ENCODE measurements at places on chromosomes 1 and 21. TPM values are rescaled to one million over a fixed set of nuclear protein-coding genes. Genes with fewer than 3 reads are reported as not detected.

GRCh38 chr1:156492013-156492590 lies 8.5 kb downstream of the MEF2D start:
- no peak for DNase-seq

DNA sequence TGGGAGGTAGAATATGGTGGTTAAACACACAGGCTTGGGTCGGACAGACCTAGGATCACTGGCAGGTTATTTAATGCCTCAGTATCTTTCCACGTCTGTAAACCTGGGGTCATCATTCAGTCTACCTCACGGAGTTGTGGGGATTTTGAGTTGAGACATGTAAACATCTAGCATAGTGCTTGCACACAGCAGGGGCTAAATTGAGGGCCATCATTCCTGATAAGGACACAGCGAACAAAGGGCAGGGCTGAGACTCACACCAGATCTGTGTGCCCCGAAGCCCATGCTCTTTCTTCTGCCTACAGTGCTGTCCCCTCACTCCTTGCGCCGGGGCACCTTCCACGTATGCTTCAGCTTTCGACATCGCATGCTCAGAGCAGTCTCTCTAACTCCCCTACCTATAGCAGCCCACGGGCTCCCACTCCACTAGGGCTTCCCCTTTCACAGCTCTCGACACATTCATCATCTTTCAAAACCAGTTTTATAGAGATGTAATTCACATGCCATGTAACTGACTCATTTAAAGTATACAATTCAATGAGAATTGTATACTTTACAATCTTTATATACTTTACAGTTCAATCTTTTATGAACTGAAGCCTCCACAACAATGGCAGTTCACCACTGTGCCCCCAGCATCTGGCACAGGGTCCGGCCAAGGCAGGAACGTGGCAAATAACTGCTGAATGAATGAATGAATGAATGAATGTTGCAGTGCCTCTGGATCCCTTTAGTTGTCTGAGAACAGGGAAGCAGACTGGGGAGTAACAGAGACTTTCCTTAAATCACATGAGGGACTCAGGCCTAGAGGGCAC lies 48.0 kb downstream of the GPR161 start:
- no peak for DNase-seq

- no peak for DNase-seq
Observed at GRCh38 chr1:59699227-59699847, 115.4 kb upstream of the HOOK1 start.

- DNase-seq = no peak
Observed at GRCh38 chr1:153818876-153819275, 43.7 kb downstream of the SLC27A3 start.

- no peak for DNase-seq
Observed at GRCh38 chr1:230501242-230501641, 75.1 kb upstream of the PGBD5 start.

DNA sequence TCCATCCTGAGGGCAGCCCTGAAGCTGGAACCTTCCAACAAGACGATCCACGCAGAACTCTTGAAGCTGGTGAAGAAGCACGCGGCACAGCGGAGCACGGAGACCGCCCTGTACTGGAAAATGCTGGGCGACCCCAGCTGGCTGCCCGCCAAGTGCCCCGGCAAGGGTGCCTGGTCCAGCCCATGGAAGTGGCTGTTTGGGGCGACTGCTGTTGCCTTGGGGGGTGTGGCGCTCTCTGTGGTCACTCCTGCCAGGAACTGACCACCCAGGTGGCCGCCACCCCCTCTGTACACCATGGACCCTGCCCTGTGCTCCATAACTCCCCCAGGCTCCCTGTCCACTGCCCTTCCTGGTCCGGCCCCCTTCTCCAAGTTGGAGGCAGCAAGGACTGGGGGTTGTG lies 90.8 kb downstream of the PPP1R12B start:
- no peak for DNase-seq

Gene BEND5
- 3.0 TPM for total RNA-seq

Gene ETNK2
- total RNA-seq = not detected

Gene A3GALT2
- not detected for total RNA-seq

GRCh38 chr1:186699519-186699918 lies 19.3 kb upstream of the PTGS2 start:
- DNase-seq = no peak

DNA sequence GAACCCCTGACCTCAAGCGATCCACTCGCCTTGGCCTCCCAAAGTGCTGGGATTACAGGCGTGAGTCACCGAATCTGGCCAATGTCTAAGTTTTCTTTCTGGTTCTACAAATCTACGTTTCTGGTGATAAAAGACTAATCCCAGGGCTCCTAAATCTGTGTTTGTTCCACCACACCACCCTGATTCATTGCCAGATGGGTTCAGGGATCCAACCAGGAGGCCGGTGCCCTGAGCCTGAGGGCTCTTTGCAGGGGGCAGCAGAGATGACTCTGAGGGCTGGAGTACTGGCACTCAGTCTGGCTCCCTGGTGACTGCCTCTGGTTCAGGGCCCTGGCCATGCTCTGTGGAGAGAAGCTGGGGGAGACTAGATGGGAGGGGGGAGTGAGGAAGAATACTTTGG lies 10.5 kb upstream of the OPRD1 start:
- DNase-seq = no peak

DNA sequence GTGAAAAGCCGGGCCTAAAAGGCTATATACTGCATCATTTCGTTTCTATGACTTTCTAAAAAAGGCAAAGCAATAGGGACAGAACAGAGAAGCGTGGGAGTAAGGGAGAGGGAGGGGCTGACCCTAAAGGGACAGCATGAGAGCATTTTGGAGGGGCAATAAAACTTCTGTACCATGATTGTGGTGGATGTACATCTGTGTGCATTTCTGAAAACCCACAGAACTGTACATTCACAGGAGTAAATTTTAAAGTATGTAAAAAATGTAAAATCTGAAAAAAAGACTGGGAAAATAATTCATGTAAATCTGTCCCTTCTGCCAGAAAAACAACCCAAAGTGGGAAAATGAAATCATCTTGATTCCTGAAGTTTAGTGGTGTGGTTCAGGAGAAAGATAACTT lies 235.4 kb downstream of the CENPF start:
- DNase-seq = no peak

- DNase-seq = no peak
Observed at GRCh38 chr1:74180490-74180889, 17.5 kb downstream of the LRRIQ3 start.

- peak; percentile 42 for DNase-seq
Observed at GRCh38 chr1:183472488-183473216, at the start of gene SMG7. SMG7 (plus strand) TSS chr1:183472499; CDS start chr1:183472621, 122 bp downstream.

Gene CRYBG2
- 0.83 TPM for total RNA-seq

Gene TRIM67
- not detected for total RNA-seq

Gene VANGL1
- total RNA-seq = 9.9 TPM

Measured in activated T-helper 1 cell treated with anti-CD3 and anti-CD28 coated beads, Interleukin-12 subunit alpha, Interleukin-12 subunit beta, Interleukin-2, Interleukin-4 antibody, amounts not matched to agents 30 ng/mL and 10 ng/mL and 1 ng/mL, durations not matched to agents 14 hours and 24 hours and 36 hours (primary cell).